ENCODE measurements at places on chromosomes 1 and 21.

DNA sequence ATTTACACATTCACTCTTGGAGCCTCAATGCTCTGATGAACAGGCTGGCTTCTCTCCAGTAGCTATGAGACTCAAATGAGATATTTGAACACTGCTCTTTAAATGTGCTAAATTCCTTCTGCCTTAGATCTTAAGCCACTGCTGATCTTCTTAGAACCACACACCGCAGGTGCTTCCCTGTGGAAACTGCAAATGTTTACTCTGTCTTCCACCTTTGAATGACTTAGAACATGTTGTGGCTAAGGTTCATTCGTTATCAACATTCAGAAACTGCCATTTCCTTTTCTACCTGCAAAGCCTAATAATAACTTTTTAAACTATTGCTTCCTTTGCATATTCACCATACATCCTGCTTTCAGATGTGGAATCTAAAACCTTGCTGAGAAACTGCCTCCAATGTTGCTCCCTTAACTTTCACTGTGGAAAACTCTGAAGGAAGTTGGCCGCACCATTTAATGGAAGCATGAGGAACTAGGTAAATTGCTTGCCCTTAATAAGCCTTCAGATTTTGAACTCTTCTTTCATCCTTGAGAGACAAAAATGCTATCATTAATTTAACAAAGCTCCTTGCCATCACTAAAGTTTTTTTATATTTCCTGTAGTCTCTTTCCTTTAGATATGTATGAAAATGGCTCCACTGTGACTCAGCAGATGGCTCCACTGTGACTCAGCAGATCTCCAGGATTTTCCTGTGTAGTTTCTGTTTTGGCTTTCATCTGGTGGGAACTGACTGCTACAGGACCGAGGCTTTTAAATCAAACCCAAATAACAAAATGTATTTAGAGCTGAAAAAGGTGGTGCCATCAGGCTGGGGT, 143.8 kb downstream of the TNFSF18 start:
- peak; percentile 8 for DNase-seq

- peak; percentile 92 for DNase-seq
Measured at GRCh38 chr1:230517786-230518185, 91.7 kb upstream of the PGBD5 start.

GRCh38 chr1:201715801-201716741, 112.9 kb upstream of the IPO9 start:
- no peak for DNase-seq

DNA sequence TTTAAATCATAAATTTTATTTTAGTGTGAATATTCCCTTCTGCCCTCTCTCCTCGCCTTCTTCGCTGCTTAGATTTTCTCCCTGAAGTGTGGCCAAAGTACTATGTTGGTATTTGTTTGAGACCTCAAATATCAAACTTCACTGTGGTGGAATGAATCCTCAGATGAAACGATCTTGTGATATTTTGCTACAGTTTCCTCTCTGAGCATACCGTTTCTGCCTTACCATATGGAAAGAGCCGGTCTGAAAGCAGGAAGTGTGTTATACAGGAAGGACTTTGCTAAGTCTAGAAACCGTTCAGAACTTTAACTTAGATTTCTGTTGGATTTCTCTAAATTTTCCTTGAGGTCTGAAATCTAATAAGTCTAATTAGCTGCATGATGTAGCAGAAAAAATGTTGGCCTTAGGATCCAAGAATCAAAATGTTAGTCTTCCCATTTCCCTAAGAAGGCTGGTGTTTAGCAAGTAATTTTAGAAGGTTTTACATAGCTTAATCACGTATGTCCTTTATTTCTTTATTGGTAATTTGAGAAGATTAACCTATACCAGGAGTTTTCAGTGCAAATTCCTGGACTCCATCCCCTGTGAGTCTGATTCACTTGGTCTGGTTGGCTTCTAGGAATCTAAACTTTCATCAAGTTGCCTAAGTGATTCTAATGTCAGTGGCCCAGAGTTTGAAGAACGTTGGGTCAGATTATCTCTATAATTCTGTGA, 30.7 kb downstream of the SDCCAG8 start:
- no peak for DNase-seq

GRCh38 chr1:119687434-119688079, 24.2 kb upstream of the PHGDH start:
- no peak for DNase-seq

DNA sequence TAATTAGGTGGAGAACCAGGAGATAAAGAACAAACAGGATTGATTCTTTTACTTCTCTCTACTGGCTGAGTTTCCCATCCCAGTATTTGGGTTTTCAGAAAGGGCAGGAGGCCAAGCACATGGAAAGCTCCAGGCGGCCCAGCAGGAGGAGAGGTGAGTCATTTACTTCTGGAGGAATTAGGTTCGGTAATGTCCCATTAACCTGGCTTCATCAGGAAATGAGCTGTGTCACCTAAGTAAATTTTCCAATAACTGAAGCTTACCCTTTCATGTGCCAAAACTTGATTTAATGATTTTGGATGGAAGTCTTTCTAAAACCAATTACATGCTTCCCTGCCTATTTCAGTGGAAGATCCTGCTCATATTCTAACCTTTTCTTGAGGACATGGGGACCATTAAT, 257.6 kb upstream of the USP24 start:
- DNase-seq: no peak

- no peak for DNase-seq
Measured at GRCh38 chr1:226610671-226611070, 62.1 kb downstream of the STUM start.

GRCh38 chr1:28306301-28306949, 22.4 kb upstream of the MED18 start:
- no peak for DNase-seq

DNA sequence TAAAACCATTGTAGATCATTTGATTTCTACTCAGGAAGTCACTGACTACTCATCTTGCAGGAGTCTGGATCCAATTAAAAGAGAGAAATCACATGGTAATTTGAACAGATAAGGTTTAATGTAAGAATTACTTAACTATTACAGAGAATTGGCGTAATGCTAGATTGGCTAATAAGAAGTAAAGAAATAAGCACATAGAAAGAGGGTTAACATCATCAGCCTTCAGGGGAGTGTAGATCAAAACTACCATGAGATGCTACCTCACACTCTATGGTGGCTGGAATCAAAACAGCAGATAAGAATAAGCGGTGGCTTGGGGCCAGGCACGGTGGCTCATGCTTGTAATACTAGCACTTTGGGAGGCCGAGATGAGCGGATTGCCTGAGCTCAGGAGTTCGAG, 11.7 kb downstream of the ST3GAL3 start:
- no peak for DNase-seq

DNA sequence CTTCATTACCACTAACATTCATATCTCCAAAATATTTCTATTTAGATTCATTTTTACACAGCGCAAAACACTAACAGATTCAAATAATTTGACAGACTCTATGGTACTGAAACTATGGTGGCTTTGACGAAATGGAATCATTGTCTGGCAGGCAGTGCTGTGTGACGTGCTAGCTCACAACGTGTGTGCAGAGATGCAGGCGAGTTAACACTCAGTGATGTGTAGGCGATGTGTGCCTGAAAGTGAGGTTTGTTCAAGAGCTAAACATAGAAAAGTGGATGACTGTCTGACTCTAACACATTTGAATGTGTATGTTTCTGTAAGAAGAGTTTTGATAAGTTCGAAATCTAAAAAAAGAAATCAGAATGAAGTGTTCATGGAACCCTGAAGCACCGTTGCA, 97.7 kb downstream of the RYR2 start:
- no peak for DNase-seq

- peak; percentile 80 for DNase-seq
Measured at GRCh38 chr1:81432059-81432458, 368.7 kb upstream of the ADGRL2 start.

DNA sequence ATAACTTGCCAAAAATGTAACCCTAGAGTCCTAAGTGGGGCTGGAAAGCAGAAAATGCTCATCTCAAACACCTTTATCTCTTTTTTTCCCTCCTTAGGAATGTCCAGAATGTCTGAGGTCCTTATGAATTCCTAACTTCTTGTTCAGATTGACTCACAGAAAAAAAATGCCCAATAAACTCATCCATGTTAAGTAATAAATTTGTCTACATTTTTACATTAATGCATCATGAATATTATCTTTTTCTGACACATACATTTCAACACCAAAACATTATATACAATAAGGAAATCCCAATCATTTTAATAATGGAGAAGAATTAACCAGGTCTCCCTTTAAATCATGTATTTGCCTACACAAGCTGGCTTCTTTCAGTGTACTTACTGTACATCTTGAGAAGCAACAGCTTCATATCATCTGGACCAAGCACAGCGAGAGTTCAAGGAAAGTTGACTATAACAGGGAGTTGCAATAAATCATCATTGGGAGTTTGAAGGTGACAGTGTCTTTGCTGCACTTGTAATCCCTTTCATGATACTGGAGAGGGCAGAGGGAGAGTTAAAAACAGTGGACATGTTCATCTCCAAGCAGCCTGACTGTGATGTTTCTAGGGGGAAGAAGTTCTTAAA, 565.2 kb downstream of the LTN1 start:
- no peak for DNase-seq

DNA sequence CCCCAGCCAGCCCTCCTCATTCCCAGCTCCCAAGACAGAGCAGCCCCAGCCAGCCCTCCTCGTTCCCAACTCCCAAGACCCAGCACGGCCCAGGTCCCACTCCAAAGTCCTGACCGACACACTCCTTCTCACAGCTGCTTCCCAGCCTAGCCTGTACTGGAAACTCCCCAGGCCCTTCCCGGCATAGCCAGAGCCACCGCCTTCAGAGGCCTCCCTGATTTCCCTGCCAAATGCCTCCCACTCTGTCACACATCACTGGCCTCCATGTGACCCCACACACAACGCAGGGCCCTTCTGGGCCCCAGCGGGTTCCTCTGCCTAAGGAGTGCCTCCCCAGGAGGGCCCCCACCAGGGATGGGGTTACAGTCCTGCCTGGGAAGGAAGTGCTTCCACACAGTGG, 2.8 kb downstream of the UBE2J2 start:
- no peak for DNase-seq

- no peak for DNase-seq
Measured at GRCh38 chr1:74324684-74325448, 89.7 kb downstream of the TNNI3K start.

- DNase-seq: no peak
Measured at GRCh38 chr1:187203257-187203656, 374.5 kb downstream of the PLA2G4A start.

- DNase-seq: peak; percentile 15
Measured at GRCh38 chr21:37028570-37028969, 22.1 kb downstream of the RIPPLY3 start.

DNA sequence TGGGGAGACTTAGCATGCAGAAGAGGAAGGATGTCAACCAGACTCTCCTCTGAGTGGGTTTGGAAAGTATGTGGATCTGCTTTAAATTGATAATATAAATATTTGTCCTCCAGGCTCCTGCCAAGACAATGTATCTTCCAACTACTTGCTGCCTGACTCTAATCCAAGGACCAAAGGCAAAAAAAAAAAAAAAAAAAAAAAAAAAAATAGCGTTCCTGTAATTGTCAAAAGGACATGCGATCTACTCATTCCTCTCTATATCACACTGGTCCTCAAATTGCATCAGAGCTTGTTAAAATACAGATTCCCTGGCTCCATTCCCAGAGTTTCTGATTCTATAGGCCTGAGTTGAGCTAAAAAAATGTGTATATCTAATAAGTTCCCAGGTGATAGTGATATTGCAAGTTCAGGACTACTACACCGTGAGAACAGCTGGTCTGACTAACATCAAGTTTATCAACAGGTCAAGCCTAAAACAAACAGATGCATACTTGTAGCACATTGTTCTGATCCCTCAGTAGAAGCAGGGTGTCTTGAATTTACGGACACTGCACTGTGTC, 141.3 kb downstream of the TNR start:
- no peak for DNase-seq

DNA sequence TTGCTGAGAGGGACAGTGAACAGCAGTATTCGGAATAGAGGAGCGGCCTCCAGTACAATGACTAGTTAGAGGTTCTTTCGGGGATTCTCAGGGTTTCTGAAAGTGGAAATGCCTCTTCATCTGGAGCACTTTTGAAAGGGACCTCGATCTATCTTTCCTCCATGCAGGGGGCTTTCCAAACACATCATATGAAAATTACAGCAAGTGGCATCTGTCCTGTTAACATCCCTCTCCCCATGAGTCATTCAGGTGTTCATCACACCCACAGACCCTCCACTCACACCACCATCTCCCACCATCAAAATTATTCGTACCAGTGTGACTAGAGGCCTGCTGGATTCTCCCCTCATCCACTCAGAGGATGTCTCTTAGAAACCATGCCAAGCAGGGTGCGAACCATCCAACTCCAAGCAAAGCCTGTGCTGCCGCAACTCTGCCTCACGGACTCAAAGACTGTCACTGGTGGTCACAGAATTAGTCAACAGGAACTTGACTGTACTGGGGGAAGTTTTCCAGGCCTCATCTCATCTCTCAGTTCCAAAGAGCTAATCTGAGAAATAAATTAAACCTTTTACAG, 211.1 kb downstream of the MRPL39 start:
- DNase-seq: no peak

- DNase-seq: no peak
Measured at GRCh38 chr21:41746744-41747006, 20.2 kb downstream of the RIPK4 start.

DNA sequence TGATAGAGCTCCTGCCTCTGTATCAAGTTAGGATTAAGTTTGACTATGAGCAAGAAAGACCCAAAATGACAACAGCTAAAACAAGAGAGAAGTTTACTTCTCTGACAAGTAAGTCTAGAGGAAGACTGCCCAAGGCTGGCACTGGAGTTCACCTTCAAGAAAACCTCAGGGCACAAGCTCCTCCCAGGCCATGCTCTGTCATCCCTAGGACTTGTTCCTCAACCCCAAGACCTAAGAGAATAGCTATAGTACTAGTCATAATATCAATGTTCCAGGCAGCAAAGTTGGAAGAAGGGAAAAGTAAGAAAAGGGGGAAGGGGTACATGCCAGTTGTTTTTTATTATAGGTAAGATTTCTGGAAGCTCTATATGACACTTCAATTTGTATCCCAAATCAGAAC, 26.4 kb upstream of the DARS2 start:
- no peak for DNase-seq

DNA sequence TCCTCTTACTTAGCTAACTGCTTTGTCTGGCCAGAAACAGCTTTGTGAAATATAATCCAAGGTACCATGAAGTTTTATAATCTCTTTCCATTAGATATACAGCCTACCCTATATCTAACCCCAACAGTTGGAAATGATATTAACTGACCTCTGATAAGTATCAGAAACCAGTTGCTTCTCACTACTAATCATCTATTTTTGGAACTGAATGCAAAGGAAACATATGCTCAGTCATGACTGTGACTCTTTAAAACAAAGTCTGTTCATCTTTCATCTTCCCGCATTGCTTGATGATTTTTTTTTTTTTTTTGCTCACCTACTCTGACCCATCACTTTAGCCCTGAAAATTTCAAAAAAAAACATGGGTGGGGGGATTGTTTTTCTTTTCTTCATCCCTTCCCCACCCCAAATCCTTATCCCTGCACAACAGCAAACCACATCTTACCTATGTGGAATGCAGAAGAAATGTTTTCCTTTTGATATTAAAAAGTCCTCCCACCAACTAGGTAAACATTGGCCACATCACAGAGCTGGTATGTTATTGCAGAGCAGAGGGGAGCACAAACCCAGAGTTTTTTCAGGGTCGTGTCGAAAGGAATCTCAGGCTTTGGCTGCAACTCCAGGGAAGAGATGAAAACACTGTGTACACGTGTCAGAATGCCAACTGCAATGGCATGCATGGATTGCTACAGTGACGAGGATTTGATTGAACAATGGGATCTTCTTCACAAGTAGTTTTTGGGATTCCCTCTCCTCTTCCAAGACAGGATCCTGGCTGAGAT, 137.3 kb downstream of the SLC30A10 start:
- peak; percentile 31 for DNase-seq

- DNase-seq: no peak
Measured at GRCh38 chr1:82455342-82455741, 654.6 kb downstream of the ADGRL2 start.

GRCh38 chr1:11982010-11982392, 1.8 kb downstream of the MFN2 start:
- DNase-seq: peak; percentile 33
